ENCODE measurements at places on chromosomes 4 and X.
A peak's percentile ranks its signal among the peaks of the same experiment; 100 is the strongest.

DNA sequence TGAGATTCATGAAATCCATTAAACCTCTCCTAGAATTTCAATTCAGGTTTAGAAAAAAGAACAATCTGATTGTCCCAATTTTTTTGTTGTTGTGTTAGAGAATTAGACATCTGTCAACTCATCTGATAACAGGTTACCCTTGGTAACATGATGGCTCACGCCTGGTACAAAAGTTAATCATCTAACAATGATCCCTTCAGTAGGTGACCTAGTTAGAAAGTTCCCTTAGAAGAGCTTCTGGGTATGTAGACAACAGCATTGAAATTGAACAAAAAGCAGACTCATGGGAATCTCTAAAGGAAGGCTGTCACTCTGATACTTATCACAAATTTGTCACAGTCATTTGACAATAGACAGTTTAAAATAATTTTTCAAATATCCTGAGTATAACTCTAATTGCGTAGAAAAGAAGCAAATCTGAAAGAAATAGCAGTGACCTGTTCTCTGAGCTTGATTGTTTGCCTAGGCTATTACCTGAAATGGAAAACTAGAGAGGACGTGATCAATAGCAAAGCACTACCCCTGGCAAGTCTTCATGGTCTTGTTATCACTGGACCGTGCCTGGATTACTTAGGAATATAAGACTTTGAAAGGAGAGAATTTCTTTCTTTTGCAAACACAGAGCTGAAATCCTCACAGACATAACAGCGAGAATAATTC is 880.4 kb upstream of the AGA start:
- no peak for DNase-seq

GRCh38 chrX:103830848-103831247 is 1.2 kb downstream of the RAB9B start:
- DNase-seq = no peak

DNA sequence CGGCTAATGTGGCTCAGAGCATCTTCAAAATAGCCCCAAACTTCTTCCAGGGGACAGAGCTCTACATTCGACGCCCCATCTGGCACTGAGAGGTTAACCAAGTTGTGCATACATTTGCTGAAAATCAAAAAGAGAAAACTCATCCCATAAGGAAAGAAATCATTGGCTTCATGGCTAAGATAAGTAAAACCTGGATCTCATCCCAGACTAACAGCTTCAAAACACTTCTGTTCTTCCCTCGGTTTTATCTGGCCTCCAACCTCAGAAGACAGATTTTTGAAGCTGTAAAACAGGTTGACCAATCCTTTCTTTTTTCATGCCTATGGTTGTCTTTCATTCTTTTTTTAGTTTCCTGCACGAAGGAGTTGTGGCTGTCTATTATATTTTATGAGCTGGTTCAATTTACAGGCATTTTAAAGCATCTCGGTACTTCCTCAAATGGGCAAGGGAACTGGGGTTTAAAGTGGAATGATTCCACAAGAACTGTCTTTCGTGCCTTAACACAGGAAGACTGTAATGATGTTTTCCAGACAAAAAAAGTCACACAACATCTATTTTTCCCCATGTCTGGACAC is 107.6 kb downstream of the DLG3 start:
- DNase-seq = no peak

DNA sequence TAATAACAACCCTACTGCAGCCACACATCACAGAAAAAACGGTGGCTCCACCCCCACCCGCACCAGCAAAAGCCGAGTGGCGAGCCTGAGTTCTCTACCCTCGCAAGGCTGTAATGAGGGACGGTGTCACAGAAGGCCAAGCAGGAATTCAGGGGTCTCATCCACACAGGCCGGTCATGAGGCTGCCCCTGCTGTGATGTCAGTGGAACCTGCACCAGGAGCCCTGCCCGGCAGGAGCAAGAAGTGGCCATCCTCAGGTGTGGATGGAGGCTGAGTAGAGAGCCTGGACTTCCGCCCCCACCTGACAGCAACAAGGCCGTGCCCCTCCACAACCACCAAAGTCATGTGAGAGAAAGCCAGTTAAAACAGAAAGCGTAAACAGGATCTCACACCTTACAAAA is 20.6 kb downstream of the LYAR start:
- DNase-seq = peak; percentile 53

DNA sequence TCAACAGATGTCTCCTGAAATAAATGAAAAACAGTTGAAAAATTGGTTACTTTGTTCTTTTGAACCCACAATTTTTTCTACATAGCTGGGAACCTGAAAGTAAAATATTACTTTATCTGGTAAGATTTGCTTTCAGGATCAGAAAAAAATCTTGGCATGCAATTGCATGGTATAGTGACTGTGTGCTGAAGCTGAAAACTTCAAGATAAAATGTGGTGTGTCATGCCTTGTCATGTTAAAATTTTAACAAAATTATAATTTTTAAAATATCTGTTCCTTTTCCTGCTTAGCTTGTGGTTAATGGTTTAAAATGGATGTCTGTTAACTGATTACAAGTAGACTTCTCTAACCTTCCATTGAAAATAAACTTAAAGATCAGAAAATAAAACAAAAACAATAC is 904.8 kb downstream of the PDHA2 start:
- no peak for DNase-seq

GRCh38 chr4:68963374-68963773 is 11.8 kb upstream of the UGT2A3 start:
- no peak for DNase-seq

GRCh38 chr4:149145803-149146202 is 669.8 kb downstream of the IQCM start:
- DNase-seq = no peak

DNA sequence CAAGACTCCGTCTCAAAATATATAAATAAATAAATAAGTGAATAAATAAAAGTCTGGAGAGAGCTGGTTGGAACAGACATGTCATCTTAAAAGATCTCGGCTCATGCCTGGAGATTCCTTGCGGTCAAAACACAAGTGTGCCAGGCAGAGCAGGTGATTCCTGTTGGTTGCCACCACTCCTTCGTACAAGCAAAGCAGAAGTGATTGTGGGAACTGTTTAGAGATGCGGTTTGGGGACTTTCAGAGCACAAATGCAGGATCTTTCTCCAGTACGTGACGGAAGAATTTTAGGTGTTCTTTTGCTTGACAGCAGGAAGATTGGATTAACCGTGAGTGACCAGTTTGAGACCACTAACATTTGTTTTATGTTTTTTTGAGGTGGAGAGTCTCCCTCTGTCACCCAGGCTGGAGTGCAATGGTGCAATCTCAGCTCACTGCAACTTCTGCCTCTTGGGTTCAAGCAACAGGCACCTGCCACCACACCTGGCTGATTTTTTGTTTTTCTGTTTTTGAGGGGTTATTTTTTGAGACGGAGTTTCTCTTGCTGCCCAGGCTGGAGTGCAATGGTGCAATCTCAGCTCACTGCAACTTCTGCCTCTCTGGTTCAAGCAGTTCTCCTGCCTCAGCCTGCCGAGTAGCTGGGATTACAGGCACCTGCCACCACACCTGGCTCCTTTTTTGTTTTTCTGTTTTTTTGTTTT is 2.8 kb upstream of the CRLF2 start:
- no peak for DNase-seq

DNA sequence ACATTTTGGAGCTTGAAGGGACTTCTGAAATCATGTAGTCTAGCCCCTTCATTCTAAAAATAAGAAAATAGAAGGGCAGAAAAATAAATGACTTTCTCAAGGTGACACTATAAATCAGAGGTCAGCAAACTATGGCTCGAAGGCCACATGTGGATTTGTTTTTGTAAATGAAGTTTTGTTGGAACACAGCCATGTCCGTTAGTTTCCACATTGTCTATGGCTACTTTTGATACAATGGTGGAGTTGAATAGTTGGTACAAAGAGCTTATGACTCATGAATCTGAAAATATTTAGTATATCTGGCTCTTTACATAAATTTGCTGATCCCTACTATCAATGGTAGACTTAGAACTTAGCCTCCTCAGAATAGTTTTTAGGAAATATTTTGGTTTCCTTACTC is 302.4 kb upstream of the PRPS2 start:
- DNase-seq = no peak

DNA sequence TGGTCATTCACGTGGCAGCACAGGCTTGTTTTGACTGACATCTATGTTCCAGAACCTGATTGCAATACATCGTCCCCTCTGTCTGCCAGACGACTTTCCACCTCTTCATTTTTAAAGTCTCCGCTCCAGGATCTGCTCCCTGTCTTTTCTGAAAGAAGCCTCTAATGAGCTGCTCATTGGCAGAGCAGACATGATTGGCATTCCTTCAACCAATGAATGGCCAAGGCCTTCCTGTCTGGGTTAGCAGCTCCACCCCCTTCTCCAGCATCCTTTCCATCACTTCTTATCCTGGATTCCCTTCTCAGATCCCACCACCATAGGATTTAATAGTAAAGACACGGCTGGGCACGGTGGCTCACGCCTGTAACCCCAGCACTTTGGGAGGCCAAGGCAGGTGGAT is 202.7 kb upstream of the KLF3 start:
- DNase-seq = no peak

- DNase-seq = peak; percentile 81
Measured at GRCh38 chr4:37603070-37603468, 83.1 kb downstream of the RELL1 start.

Measured in activated CD8-positive, alpha-beta T cell treated with anti-CD3 and anti-CD28 coated beads, Interleukin-2, amount 10 ng/mL, durations not matched to agents 7 days and 5 days (primary cell).